ENCODE measurements at places on chromosomes 16 and 17. TPM values are rescaled to one million over a fixed set of nuclear protein-coding genes. Genes with fewer than 3 reads are reported as not detected.

GRCh38 chr17:71850812-71851211, 270.0 kb upstream of the SOX9 start:
- no peak for DNase-seq

DNA sequence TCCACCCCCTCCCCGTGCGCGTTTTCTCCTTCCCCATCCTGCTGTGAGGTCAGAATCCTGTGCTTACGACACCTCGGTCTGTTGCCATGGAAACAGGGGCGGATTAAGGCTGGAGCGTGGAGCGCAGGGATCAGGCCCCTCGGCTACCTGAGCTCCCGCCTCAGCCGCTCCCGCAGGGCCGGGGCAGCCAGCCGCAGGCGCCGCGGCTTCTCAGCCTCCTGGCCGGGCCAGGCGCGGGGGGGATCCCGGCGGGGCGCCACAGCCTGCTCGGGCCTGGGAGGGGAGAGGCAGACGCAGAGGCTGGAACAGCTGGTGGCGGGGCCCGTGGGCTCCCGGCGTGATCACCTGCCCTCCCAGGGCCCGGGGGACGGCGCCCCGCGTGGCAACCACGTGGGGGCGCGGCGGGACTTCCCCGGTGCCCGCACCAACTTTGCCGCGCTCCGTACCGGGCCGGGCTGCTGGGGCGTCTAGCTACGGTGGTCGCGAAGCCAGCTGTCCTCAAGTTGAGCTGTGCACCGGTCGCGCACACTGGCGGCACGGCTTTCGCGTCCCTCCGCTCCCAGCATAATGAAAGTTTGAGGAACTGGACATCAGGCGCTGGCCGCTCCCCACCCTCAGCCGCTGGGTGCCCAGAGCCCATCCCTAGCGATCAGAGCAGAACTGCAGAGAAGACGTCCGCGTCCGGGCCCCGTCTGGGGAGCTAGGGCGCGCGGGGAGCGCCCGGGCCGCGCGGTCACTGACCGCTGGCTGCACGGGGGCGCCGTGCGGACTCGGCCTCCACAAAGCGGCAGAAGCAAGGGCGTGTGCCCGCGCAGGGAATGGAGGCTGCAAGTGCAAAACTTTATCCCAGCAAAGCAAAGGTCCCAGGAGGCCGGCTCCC, 1.2 kb downstream of the RTN4RL1 start:
- DNase-seq, result no peak

GRCh38 chr17:74659889-74660288, 36.4 kb upstream of the CD300E start:
- no peak for DNase-seq

DNA sequence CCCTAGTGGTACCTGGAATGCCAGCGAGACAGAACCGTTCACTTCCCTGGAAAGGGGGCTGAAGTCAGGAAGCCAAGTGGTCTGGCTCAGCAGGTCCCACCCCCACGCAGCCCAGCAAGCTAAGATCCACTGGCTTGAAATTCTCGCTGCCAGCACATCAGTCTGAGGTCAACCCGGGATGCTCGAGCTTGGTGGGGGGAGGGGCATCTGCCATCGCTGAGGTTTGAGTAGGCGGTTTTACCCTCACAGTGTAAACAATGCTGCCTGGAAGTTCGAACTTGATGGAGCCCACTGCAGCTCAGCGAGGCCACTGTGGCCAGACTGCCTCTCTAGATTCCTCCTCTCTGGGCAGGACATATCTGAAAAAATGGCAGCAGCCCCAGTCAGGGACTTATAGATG, 464.7 kb upstream of the TOM1L1 start:
- DNase-seq, result no peak

DNA sequence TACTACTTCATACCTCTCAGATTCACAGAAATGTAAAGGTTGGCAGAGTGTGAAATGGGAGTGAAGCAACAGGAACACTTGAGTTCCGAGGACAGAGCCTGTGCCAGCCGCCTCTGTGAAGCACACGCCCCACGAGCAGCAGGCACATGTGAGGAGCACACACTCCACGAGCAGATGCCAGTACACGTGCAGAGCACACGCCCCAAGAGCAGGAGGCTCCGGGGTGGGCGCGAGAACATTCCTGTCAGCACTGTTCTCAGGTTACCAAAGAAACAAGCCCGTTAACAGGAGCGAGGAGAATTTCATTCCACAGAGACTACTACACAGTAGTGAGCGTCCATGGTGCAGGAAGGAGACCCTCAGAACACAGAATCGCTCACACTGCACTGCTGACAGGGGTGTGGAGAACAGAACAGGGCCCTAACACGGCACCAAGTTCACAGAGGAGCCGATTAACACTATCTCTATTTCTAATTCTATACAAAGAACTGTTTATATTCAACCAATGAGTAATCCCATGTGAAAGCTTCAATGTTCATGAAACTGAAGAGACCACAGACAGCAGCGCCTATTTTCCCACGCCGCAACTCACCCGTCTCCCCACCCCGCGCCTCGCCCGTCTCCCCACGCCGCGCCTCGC, 40.1 kb downstream of the KLHDC4 start:
- no peak for DNase-seq

DNA sequence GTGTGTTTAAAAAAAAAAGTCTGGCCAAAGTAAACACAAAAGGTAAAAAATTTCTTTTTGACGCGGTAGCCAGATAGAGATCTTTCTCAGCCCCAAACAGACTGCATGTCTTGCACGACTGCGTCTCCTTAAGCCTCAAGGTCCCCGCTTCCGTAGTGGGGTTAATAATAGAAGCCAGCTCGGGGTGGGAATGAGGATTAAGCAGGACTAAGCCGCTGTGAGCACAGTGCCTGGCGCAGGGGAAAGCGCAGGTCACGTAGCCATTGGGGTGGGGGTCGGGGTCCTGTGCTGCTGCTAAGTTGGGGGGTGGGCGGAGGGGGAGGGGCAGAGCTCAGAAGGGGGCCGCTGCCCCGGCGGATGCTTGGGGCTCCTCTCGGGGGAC, 521 bp downstream of the GGA2 start:
- DNase-seq, result no peak

OTOP3 gene
- not detected for total RNA-seq

EIF3CL gene
- 141 TPM for total RNA-seq

COPZ2 gene
- total RNA-seq, result 6.0 TPM

TNFRSF13B gene
- 25.1 TPM for total RNA-seq
